ENCODE measurements at places on chromosomes 3 and 15. TPM values are rescaled to one million over a fixed set of nuclear protein-coding genes. Genes with fewer than 3 reads are reported as not detected.

The RLBP1 gene
- not detected for total RNA-seq

The TP63 gene
- total RNA-seq, result 67.5 TPM

The ST3GAL6 gene
- total RNA-seq, result 10.6 TPM

The DLEC1 gene
- total RNA-seq, result 13.1 TPM

The FOXP1 gene
- 156 TPM for total RNA-seq

The NAALADL2 gene
- total RNA-seq, result 12.2 TPM

The FETUB gene
- total RNA-seq, result not detected

The PLXNA1 gene
- 49.5 TPM for total RNA-seq

The BFSP2 gene
- total RNA-seq, result not detected

The LXN gene
- 40.9 TPM for total RNA-seq

The ALDH1L1 gene
- total RNA-seq, result 19.6 TPM

The RASL12 gene
- 124 TPM for total RNA-seq

The ANKRD34C gene
- total RNA-seq, result not detected

The CCRL2 gene
- total RNA-seq, result 0.09 TPM

The FRMD5 gene
- 0.36 TPM for total RNA-seq

The CHAC1 gene
- total RNA-seq, result 0.18 TPM

GRCh38 chr3:9214599-9214998 lies 34.8 kb downstream of the SRGAP3 start:
- DNase-seq, result no peak

DNA sequence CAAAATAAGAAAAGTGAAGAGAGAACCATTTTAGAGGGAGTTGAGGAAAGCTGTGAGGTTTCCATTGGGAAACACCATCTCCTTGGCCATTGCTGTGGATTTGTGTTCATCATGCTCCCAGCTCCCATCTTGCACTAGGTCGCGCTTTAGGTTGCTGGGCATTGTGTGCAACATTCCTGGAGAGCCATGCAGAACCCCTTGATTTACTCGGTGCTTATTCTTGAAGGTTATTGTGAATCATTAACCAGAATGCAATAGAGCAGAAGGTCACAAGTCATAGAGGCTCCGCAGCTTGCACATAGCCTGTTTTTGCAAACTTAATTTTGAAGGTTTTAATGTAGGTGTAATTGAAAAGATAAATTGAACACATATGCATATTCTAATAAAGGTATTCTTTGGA lies 239.2 kb upstream of the IL12A start:
- no peak for DNase-seq

- no peak for DNase-seq
Observed at GRCh38 chr15:51135276-51135675, 40.6 kb upstream of the TNFAIP8L3 start.

GRCh38 chr15:65102912-65103311 lies 12.1 kb downstream of the UBAP1L start:
- no peak for DNase-seq

- no peak for DNase-seq
Observed at GRCh38 chr15:40471105-40471807, 472 bp downstream of the CHST14 start.

DNA sequence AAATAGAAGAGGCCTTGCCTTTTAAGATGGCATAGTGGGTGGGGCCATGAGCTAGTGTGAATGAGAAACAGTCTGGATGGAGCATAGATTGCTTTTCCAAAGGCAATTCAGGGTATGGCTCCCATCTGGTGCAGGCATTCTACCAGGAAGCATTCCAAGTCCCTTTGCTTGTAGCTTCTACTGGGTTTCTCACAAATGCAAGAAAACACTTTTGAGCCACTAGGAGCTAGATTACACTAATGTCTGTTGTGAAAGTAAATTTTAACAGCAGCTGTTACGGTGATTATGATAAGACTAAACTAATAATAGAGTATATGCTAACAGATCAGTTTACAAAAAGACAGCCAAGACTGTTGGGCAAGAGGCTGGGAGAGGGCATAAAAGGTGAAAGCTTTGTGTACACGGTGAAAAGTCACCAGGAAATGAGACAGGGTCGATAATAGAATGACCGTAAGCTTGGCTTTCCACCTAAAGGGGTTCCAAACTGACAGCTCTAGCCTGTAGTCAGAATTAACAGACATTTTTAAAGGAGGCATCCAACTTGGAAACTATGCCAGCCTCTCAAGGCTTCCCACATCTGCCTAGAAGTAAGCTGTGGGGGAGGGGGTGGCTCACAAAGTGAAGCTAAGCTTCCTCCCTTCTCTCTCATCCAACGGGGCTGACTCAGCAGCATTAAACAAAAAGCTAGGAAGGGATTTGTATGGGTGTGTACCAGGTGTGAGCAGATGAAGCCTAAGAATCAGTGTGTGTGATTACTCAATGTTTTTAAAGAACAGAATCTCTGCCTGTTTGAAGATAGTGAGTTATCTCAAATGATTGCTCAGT lies 61.1 kb upstream of the GPD1L start:
- peak; percentile 62 for DNase-seq

GRCh38 chr15:53346583-53346982 lies 412.9 kb downstream of the WDR72 start:
- no peak for DNase-seq

DNA sequence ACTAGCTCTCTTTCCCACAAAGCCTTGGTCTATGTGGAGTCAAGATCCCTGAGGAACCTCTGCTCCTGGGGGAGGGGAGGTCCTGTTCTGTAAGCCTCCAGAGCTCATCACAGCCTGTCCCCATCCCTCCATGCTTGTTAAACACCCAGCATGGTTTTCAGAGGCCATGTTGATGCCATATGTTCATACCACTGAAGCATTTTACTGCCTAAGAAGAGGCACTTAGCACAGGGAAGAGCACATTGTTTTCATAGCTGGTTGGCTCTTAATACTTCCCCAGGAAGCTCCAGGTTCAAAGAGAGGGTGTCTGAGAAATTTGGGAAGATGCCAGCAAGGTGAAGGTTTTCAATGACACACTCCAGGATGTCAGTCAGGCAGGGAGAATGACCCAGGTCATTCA lies 25.6 kb downstream of the CPNE4 start:
- no peak for DNase-seq

DNA sequence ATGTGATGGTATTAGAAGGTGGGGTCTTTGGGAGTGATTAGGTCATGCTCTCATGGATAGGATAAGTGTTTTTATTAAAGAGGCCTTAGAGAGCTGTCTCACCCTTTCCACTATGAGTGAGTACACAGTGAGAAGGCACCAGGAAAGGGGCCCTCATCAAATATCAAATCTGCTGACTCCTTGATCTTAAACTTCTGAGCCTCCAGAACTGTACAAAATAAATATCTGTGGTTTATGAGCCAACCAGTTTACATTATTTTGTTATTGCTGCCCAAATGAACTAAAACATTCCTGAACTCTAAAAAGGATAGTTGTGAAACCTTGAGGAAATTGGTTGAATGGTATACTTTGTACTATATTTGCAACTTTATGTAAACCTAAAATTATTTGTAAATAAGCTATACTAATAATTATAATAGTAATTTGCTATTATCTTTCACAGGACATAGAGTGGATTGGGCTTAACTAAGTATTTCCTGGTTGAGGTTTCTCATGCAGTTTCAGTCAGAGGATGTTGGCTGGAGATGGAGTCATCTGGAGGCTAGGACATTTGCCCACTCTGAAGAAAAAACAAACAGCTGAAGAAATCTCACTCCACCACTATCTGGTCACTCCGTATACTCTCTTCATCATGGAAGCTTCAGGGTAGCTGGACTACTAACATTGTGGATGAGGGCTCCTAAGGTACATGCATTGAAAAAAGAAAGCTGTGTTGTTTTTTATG lies 1068.6 kb upstream of the CADM2 start:
- no peak for DNase-seq

DNA sequence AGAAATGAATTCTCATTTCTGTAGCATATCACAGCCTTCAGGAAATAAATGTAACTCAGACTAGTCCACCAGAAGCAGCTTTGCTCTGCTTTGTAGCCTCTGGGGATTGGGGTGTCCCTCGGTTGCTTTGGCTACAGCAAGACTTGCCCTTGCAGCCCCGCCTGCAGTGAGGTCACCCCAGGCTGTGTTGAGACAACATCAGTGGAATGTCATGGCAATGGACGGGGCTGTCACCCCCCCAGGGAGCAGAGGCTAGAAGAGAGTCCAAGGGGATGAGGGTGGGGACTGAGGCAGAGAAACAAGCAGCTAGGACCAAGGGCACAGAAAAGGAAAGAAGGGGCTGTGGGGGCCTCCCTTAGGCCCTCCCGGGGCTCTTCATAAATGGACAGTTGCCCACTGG lies 854 bp downstream of the CLEC3B start:
- no peak for DNase-seq

DNA sequence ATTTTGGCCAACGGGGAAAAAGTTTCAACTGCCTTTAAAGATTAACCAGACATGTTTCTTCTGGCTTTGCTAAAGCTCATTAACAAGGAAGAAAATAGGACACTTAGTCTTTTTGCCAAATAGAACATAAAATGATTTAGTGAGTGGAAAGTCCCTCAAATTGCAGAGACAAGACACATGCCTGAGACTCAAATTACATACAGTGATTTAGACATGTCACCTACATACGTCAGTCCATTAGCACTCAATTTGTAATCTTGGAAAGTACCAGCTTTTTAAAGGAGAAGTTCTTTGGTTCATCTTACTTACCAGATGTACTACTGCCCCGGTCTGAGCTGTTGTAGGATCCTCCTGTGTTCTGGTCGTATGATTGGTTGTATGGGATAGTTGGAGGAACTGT lies 1134.2 kb downstream of the ROBO1 start:
- no peak for DNase-seq

- no peak for DNase-seq
Observed at GRCh38 chr3:45816544-45816943, 20.2 kb upstream of the SLC6A20 start.

DNA sequence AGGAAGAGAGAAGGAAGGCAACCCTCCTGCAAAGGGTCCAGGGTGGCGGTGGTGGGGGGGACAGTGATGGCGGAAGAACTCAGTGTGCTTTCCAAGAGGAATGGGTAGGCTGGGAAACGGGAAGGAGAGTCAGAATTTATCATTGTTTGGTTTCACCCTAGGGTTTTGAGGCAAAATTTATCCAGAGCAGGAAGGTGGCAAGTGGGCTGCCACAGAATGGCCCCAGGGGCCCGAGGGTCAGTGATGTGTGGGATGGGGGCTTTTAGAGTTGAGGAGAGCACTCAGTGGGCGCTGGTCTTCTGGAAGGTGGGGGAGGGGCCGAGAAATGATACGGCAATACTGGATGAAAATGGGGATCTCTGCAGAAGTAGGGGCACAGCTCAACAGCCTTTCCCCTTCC lies 581 bp downstream of the FAM131A start:
- no peak for DNase-seq

DNA sequence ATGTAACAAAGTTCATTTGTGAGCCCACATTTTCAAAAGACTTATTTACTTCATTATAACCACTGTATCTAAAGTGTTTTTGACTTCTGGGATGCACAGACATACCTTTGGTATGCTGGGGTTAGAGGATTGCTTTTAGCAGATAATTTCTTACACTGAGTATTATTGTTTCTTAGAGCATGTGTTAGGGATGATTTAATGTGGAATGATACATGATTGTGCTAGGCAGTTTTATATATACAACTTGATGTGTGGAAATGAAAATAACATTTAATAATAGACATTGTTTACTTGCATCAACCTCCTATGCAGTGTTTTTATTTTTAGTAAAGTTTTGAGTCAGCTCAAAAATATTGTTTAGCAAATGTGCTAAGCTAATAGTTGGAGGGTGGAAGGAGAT lies 3.4 kb downstream of the KIF23 start:
- no peak for DNase-seq

DNA sequence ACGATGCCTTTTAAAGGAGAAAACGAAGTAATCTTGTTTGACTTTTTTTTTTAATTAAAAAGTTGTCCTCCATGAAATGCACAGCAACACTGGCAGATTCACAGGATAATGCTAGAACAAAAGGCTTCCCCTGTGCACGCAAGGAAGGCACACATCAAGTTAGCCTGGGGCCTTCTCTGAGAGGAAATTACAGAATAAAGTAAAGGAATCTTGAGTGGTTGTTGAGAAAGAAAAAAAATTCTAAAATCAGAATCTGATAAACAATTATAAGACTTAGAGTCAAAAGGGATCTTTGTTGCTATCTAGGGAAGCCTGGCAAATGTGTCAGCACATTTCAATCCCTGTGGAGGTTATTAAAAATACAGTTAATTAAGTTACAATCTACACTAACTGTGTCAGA lies 946.0 kb downstream of the IGSF11 start:
- no peak for DNase-seq

DNA sequence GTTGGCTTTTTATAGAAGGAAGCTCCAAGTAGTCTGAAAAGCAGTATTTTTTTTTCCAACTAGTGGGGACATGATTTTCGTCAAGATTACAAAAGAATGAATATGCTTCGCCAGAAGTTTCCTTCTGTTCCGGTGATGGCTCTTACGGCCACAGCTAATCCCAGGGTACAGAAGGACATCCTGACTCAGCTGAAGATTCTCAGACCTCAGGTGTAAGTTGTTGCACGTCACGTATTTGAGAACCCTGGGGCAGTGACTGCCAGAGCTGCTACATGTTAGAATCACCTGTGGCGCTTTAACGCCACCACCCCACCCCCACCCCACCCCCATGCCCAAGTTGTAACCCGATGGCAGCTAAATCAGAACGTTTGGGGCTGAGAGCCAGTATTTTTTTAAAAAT lies 52.2 kb downstream of the BLM start:
- DNase-seq, result peak; percentile 12

DNA sequence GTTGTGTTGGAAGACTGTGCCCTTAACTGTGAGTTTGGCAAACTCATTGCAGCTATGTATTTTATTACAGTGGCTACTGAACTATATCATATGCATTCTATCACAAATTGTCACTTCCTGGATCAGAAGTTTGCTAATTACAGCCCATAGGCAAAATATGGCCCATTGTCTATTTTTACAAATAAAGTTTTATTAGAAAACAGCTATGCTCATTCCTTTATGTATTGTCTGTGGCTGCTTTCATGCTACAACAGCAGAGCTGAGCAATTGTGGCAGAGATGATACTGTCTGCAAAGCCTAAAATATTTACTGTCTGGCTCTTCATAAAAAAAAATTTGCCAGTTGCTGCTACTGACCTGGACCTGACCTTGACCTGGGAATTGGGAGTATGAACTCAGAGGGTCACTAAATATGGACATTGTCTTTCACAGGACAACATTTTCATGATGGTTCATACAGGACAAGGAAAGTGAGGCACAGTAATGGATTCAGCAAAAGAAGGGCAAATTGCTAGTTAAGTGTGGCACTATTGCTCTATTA lies 316.9 kb downstream of the ZNF621 start:
- no peak for DNase-seq

- DNase-seq, result no peak
Observed at GRCh38 chr15:45174069-45174468, 13.7 kb downstream of the SHF start.

GRCh38 chr3:72391659-72392058 lies 456.6 kb downstream of the SHQ1 start:
- DNase-seq, result no peak

DNA sequence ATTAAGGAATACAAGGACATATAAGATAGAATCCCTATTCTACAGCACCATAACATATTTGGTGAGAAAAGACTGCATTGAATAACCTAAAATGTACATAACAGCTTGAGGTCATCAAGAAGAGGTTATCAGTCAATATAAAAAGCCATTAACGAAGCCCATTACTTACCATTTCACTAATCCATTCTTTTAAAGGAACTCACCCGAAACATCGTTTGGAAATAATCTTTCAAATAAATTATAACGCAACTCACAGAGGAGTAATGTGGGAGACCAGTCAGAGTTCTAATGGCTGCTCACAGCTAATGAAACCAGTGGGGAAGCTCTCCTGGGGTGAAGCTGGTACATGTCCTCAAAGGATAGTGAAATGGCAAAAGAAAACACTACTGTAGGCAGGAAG lies 188.4 kb downstream of the TBC1D5 start:
- DNase-seq, result no peak

- DNase-seq, result no peak
Observed at GRCh38 chr3:36178018-36178417, 202.3 kb upstream of the STAC start.
